Astrocyte (in vitro differentiated cells and primary cell): ENCODE measurements at places on chromosomes 6 and 20.

DNA sequence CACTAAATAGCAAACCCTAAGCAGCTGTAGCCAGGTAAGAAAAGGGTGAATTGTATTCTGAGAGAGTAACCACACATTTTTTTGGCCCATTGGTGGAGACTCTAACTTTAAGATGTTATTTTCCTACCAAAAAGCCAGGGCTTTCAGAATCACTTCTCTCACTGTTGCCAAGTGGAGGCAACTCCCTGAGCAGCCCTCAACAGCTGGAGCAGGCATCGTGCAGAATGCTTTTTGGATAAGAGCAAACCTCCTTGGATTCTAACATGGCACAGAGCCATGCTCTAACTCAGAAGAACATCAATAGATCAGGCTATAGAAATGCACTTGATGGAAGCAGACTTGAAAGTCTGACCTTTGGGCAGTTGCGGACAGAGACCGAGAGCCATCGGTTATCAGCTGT is 722.2 kb upstream of the CHD6 start:
- no peak for DNase-seq

DNA sequence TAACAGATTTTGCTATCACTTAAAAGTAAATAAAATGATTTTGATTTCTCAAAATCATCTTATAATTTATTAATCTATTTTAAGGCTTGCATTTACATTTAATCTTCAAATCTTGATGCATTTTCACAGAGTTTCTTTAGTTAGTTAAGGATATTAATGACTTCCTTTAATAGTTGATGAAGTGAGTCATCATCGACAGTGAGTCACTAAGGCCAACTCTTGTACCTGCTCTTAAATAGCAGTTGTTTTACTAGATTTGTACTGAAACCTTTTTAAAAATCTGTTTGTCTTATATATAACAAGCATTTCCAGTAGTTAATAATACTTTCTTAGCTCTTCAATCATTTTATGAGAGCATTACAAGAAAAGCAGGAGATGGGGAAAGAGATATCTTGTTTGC is 191.7 kb downstream of the ESR1 start:
- peak; percentile 28 for DNase-seq

GRCh38 chr20:19662637-19662995 is 95.4 kb upstream of the RIN2 start:
- no peak for DNase-seq

- no peak for DNase-seq
Measured at GRCh38 chr6:113434641-113435040, 422.5 kb upstream of the MARCKS start.

GRCh38 chr6:165451838-165452237 is 142.4 kb upstream of the C6orf118 start:
- no peak for DNase-seq

GRCh38 chr6:4775494-4776130 is 592 bp upstream of the CDYL start:
- peak; percentile 72 for DNase-seq

GRCh38 chr6:45495429-45496084 is 117.8 kb upstream of the SUPT3H start:
- no peak for DNase-seq

GRCh38 chr6:170255426-170256125 is 35.3 kb downstream of the DLL1 start:
- no peak for DNase-seq

DNA sequence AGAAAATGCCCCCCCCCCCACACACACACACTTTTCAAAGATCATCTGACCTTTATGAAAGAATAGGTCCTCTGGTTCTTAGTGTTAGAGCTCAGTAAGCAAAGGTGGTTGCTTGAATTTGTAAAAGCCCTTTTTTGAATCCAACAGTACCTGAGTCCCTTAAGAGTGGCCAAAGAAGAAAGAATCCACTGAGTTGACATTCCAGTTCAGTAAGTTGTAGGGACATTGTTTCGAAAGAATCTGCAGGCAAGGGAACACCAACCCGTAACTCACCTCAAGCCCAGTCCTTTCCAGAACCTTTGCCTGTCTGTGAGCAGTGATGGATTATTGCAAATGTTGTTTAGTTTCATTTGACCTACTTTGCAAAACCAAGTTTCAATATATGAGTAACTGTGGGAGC is 64.2 kb upstream of the MAP3K4 start:
- no peak for DNase-seq

- peak; percentile 45 for DNase-seq
Measured at GRCh38 chr6:157770946-157771345, 52.1 kb upstream of the SNX9 start.

DNA sequence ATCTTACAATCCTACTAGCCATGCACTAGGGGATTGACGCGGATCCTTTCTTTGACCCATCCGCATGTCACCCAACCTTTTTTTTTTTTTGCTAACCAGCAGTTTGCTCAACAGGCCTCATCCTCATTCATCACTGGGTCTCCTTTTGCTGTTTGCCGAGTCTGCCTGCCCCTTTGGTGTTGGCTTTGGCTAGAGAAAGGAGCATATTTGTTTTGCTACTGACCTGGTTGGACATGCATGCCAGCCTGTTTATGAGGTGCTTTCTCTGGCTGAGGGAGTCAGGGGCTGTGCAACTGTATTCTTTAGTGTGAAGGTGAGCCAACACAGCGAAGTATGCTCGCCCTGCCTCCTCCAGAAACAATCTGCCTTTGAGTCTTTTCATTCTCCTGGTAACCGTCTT is 40.2 kb downstream of the E2F3 start:
- no peak for DNase-seq

DNA sequence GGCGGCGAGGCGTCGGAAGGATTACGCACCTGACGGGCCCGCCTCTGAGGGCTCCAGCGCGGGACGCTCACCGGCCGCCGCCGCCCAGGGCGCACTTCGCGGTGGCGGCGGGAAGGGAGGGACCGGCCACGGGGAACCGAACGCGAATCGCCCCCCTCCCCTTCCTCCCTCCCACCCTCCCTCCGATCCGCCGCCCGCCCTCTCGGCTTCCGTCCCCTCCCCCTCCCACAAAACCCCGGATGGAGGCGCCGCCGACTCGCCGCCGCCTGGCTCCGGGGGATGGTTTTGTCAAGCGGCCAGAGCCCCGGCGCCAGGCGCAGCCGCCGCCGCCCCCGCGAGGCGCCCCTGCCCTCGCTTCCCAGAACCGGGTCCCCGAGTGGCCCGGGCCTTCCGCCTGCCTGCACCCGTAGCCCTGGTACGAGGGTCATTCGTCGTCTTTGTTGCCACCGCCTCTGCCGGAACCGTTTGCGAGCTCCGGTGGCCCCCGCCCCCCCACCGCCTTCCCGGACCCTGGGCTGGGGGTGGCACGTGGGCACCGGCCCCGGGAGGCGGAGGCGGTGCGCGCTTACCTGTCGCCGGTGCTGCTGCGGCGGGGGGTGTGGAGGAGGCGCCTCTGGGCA is 398 bp downstream of the ZBTB2 start:
- DNase-seq = peak; percentile 36

DNA sequence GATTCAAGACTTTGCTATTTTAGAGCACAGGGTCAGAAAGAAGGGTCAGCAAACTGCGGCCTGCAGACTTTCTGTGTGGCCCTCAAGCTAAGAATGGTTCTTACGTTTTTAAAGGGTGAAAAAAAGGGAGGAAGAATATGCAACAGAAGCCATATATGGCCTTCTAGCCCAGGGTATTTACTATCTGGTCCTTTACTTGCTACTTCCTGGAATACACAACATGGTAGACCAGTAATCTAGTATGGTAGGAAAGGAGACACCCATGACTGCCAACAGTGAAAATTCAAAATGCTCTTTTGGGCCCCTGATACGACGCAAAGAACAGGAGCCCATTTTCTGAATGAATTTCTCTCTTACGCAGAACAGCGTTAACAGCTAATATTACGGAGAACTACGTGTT is 60.4 kb upstream of the EMILIN3 start:
- no peak for DNase-seq

DNA sequence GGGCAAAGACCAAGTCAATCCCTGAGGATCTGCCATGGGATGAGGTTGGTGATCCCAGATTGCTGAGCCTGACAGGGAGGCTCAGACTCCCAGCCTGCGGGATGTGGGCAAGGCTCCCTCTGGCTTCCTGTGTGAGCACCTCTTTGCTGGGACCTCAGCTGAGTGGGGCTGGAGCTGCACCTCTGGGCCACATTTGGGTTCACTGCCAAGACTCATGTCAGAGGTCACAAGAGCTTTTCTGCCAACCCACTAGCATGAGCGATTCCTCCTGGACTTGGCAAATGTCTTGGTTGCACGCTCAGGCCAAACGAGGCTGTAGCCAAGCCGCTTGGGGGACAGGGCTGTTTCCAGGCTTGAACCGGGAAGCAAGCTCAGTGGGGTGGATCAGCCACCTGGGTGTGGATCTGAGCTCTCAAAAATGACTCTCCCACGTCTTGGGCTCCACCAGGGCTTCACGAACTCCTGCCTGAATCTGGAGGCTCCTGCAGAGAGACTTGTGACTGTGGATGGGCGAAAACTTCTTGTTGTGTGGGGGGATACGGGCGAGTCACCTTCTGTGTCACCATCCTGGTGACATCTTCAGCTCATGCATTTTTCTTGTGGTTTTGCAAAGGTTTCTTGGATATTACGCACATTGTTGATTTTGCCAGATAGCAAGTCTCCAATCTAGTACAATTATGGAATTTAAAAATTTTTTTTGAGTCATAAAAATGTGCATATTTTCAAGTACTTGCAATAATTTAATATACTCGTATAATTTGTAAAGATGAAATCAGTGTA is 359.5 kb downstream of the CDH4 start:
- peak; percentile 14 for DNase-seq

DNA sequence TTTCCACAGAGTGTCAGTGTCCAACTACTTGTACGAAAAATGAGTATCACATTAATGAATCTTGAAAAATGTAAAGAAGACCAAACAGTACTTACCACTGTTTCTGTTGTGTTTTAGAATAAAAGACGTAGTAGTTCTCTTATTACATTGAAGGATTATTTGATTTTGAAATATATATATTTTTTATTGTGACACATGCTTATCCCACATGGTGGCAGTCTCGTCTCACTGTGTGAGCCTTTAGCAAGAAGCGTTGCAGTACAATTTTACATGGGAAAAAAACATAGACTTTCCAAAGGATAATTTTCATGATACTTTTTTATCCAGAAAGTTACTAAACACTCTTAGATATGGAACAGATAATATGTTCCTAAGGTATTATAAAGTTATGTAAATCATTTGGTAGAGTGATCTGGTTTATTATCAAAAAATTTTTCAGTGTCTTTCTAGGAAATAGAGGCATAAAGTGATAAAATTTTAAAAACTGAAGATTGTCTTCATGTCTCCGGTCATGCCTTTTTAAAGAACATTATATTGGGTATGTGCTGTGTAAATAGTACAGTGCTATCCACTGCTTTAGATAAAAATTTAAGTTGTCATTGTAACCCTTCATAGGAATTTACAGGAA is 117.5 kb upstream of the SAMD5 start:
- peak; percentile 4 for DNase-seq

- peak; percentile 35 for DNase-seq
Measured at GRCh38 chr6:110329714-110330436, 28.3 kb downstream of the METTL24 start.

- DNase-seq = no peak
Measured at GRCh38 chr6:2054516-2055067, 190.8 kb downstream of the GMDS start.

GRCh38 chr20:39909447-39909846 is 779.6 kb downstream of the MAFB start:
- DNase-seq = no peak

DNA sequence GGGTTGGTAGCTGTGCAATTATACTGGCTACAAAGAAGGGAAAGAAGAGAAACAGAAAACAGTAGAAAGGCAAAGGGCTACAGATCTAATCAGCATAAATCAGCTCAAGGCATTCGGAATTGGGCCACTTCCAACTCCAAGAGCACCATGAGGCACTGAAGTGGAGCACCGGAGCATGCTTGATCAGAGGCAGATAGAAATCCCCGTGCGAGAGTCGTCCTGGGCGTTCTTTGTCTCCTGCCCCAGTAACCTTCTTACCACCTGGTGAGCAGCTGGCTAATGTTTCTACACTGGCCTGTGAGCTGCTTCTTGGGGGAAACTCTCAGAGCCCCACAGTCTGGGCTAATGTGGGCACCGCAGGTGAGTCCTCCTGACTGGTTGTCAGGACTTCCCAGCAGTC is 16.7 kb downstream of the NEDD9 start:
- DNase-seq = peak; percentile 60

- DNase-seq = peak; percentile 81
Measured at GRCh38 chr6:53432318-53433161, 83.8 kb upstream of the ELOVL5 start.

DNA sequence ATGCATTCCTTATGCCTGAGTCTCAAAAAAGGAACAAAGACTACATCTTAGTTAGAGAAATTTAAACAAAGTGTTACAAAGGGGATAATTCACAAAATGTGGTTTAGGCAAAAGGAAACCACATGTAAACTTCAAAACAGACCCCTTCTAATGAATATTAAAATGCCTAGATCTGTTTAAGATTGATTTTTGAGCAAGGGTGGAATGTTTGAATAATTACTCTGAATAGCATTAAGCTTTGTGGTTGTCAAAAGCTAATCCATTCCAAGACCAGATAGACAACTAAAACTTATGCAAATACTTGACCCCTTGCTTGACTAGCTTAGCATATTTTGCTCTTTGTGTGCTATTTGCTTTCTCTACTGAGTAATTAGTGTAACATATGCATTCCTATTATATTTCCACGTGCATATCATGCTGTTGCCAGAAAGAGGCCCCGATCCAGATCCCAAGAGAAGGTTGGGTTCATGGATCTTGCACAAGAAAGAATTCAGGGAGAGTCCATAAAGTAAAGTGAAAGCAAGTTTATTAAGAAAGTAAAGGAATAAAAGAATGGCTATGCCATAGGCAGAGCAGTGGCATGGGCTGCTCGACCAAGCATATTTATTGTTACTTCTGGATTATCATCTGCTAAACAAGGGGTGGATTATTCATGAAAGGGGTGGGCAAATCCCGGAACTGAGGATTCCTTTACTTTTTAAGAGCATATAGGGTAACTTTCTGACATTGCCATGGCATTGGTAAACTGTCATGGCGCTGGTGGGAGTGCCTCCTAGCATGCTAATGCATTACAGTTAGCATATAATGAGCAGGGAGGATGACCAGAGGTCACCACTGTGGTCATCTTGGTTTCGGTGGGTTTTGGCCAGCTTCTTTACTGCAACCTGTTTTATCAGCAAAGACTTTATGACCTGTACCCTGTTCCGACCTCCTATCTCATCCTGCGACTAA is 1193.4 kb upstream of the EYS start:
- DNase-seq = peak; percentile 51

GRCh38 chr20:46182276-46183200 is 64.4 kb downstream of the CD40 start:
- DNase-seq = no peak
